ENCODE measurements at places on chromosomes 7 and 10.
A peak's percentile ranks its signal among the peaks of the same experiment; 100 is the strongest.

GRCh38 chr7:130037703-130038102 is 13.5 kb downstream of the ZC3HC1 start:
- DNase-seq: no peak

DNA sequence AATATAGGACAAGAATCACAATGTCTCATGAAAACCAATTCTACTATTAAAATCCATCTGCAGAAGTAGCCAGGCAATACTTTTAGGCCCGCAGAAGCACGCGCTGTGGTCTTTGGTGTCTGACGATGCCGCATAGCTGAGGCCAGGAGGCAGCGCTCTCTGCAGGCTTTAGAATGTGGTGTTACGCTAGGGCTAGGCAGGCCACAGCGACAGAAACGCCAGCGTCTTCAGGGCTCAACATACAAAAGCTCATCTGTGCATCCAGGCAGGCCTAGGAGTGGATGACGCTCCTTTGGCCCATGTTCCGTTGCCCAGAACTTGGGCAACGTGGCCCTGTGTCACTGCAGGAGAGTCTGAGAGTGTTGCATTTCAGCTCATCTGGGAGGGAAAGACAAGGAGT is 601.1 kb upstream of the FOXK1 start:
- no peak for DNase-seq

GRCh38 chr10:62582804-62583208 is 208.6 kb downstream of the ZNF365 start:
- DNase-seq: no peak

DNA sequence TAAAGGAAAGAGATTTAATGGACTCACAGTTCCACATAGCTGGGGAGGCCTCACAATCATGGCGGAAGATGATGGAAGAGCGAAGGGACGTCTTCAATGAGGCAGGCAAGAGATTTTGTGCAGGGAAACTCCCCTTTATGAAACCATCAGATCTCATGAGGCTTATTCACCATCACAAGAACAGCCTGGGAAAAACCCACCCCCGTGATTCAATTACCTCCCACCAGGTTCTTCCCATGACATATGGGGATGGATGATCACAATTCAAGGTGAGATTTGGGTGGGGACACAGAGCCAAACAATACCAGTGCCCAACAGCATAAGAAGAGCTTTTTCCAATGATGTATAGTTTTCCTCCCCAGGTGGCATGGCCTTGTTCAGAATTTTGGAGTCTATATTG is 11.2 kb upstream of the C7orf33 start:
- no peak for DNase-seq

DNA sequence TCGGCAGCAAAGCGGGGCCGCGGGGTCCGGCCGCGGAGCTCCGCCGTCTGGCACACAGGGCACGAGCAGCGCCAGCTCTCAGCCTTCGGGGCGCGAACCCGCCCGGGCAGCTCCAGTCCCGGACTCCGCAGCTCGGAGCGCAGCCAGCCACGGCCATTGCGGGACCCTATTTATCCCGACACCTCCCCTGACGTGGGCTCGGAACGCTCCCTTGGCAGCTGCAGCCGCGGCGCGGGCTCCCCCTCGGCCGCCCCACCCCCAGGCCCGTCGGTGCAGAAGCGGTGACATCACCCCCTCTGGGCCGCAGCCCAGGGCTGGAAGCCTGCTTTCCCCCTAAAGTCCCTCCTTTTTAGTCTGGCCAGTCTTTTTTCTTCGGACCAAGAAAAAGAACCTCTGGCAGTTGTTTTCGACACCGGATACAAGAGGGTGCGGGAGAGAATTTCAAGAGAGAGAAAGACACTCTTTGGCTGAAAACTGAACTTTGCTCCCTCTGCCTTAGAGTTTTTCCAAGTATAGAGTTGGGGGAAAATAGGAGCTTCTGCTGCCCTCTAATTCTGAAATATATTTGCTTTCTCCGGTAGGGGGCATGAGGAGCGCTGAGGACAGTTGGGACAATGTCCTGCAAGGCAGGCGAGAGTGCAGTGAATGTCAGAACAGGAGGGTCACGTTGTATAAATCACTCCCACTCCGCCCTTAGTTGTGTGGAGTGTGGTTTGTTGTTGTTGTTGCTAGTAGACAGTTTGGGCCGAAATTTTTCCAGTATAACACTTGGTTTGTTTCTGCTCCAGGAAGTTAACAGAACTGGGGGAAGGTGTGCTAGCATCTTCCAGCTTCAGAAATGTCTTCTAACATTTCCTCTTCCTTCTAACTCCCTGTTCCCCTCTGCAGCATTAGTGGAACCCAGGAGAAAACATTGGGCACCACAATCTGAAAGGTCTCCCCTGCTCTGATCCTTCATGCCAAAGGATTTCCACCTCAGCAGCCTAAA is at the start of gene SFRP4:
Gene SFRP4 (minus strand): TSS at position 145 of the 988 bp plus-strand sequence. CDS start 280 bp downstream, outside the sequence.
- no peak for DNase-seq

GRCh38 chr7:47896809-47897423 is 51.4 kb downstream of the PKD1L1 start:
- no peak for DNase-seq

DNA sequence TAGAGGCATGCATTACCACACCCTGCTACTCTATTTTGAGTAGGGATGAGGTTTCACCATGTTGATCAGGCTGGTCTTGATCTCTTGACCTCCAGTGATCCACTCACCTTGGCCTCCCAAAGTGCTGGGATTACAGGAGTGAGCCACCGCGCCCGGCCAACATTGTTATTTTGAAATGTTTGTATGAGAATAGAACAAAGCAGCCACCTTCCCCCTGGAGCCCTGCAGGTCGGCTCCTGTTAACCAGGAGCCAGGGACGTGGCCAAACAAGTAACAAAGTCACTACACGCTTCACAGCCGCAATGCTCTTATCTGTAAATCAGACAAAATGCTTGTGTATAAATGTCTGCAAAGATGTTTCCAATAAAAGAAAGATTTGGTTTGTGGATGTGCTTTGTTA is 295.4 kb downstream of the CNTNAP2 start:
- no peak for DNase-seq

GRCh38 chr10:46267132-46267985 is 19.4 kb upstream of the ANTXRL start:
- DNase-seq: no peak

GRCh38 chr7:50352282-50352681 is 47.8 kb downstream of the IKZF1 start:
- no peak for DNase-seq

DNA sequence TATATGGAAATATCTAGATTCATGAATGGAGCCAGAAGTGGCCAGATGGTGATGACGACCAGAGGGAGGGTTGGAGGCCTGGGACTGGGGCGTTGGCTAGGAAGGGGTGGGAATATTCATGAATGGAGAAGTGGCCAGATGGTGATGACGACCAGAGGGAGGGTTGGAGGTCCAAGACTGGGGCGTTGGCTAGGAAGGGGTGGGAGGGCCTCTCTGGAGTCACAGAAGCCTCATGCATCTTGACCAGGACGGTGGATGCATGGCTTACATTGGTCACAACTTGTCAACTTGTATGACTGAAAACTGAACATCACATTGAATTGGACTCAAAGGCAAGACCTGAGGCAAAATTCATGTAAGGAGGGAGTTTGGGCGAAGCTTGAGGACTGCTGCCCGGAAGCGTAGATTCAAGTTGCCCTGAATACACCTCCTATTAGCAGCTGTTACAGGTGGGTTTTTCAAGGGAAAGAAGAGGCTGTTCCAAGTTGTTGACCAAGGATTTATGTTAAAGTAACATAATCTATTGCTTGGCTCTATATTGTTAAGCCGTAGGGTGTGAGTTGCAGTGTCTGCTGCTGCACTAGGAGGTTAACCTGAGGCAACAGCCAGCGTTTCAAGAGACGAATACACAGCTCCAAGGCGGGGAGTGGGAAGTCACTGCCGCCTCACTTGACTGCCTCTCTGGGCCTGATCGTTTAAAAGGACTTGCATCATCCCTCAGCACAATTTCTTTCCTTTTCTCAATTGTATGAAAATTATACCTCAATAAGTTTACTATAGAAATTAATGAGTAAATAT is 55.1 kb upstream of the FAM20C start:
- DNase-seq: no peak

DNA sequence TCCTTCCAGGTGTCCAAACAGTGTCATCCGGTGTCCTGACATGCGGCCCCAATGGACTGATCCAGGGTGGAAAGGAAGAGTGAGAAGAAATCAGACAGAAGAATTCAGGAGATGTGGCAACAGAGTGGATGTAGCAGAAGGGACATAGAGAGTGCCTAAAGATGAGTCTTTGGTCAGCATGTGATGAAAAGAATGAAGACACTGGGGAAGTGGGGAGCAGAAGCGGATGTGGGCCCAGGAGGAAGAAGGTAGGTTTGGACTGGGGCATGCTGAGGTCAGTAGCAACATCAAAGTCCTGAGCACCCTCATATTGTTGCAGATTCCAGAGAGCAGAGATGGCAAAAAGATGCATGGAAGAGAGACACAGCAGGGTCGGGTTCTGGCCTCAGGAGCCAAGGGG is 71.8 kb upstream of the STEAP1B start:
- no peak for DNase-seq

DNA sequence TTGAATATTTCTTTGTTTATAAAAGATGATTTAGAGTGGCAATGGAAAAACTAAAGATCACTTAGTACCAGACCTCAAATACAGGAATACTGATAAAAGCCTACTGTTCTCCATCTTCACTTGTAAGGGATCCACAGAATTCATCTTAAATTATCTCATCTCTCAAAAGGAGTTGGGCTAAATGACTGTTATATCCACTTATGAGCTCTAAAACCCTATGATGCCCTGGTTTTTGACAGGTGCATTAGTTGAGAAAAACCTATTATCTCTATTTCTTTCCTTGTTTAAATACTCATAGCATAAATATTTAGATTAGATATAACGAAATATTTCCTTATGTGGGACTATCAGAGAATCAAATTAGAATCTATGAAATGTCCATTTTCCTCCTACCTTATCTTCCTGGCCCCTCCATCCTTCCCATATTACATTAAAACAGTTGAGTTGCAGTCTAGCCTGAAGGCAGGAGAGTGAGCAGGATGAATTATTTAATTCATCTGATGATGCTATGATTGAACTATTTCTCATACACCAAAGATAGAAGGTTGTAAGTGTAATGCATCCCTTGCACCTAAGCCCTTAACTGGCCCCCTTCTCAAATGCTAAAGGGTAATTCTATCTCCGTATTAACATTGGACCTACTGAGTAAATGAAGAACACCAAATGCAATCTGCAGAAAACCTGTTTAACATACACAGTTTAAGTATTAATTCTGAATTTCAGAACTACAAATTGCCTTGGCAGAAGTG is 29.7 kb downstream of the PPP3CB start:
- DNase-seq: no peak

DNA sequence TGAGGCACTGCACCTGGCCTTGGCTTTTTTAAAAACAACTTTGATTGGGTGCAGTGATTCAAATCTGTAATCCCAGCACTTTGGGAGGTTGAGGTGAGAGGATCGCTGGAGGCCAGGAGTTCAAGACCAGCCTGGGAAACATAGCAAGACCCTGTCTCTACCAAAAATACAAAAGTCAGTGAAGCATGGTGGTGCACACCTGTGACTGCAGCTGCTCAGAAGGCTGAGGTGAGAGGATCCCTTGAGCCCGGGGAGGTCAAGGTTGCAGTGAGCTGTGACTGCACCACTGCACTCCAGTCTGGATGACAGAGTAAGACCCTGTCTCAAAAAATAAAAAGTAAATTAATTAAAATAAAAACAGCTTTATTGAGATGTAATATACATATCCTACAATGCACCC is 84.9 kb downstream of the NPTX2 start:
- DNase-seq: no peak

DNA sequence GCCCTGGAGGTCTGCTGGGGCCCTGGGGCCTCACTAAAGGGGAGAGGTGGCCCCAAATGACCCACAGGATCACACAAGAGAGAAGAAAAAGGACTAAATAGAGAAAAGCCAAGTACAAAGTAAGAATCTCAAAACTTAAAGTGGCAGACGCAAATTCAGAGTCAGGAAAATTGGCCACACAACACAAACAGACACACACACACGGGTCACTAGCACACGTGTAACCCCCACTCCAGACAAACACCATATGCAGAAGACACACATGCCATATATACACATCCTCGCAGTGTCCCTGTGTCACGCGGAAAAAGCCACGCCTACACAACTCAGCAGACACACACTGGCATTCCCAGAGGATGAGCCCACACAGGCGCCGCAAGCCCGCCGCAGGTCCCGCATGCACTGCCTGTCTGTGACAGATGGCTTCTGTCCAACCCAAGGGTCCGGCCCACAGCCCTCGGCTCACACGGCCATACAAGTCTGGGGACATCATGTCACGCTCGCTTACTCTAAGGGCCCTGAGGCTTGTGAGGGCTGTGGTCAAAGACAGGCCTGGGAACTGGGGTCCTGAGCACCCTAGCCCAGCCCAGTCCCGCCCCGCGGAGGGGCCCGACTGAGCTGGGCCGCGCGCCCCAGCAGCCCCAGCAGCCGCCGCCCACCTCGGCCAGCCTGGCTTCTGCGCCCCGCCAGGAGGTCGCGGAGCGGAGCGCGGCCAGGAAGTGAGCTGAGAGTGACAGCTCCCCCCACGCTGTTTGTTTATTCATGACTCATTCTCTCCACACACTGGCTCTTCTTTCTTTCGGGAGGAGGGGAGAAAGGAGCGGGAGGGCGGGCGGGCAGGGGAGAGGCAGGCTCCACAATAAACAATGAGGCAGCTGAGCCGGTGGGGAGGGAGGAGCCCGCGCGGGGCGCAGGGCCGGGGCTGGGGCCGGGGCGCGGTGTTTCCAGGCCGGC is 95.5 kb upstream of the ZMIZ1 start:
- DNase-seq: peak; percentile 55

GRCh38 chr10:15558136-15558535 is 161.6 kb downstream of the ITGA8 start:
- no peak for DNase-seq

DNA sequence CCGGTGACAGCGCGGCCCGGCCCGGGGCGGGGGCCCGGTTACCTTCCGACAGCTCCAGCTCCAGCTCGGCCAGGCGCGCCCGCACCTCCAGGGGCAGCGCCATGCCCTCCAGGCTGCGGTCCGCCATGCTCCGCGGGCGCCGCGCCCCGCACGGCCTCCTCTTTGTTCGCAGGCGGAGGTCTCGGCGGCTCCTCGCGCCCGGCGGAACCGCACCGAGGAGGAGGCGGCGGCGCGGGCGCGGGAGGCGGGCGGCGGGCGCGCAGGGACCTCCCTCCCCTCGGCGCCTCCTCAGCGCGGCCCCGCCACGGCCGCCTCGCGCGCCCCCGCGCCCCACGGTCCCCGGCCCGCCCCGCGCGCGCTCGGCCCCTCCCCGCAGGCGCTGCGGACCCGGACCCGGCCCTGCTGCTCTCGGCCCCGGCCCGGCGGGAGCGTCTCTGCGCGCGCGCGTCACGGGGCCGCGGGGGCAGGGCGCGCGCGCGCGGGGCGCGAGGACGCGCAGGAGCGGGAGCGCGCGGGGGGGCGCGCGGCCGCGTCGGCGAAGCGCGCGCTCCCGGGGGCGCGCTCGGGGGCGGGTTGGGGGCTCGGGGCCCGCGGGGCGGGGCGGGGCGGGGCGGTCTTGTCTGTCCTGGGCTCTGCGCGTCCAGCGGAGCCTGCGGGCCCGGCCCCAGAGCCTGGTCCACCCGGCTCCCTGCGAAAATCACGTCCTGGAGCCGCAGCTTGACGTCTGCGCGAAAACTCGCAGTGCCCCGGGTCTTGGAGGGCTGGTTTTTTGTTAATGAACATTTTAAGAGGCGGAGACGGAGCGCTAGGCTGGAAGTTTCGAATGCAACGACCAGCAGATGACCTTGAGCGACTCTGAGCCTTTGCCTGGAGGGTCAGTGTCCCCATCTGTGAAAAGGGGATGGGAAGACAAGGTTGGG is at the start of gene DIP2C:
Gene DIP2C (minus strand): TSS at position 217 of the 920 bp plus-strand sequence. CDS start 90 bp downstream, at position 127.
- peak; percentile 19 for DNase-seq
